Fibroblast of upper back skin (primary cell): ENCODE measurements at places on chromosomes 1 and 21.
A peak's percentile ranks its signal among the peaks of the same experiment; 100 is the strongest.

DNA sequence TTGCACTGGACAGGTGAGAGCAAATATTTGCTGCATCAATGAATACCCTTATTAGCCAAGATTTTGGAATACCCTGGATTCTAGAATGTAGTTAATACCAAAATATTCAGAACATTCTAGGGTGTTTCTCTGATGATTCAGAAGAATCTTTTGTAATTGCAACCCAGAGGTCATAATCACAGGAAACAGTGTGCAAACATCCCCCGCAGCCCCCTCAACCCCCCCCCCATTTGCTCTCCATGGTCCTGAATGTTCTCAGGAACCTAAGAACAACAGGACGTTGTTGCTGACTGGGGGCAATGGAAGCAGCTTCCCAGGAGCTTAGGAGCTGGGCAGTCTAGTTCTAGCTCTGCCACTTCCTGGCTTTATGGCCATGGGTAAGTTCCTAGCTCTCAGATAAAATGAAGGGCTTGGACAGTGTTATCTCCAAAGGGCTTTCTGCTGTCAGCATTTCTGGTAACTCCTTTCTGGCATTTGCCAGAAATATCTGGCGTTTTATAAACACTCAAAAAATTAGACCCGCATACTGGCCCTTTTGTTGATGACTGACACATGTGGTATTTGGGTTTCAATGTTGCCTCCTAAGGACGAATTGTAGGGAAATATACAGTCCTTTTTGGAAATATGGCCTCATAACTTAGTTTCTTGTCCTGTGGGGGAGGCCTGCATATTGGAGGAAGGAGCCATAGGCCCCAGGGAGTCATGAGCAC is 178.6 kb downstream of the RRAGC start:
- peak; percentile 4 for DNase-seq

- peak; percentile 69 for DNase-seq
Measured at GRCh38 chr1:78491451-78492071, 787 bp downstream of the PTGFR start.

GRCh38 chr1:64623750-64624191 is 121.1 kb upstream of the RAVER2 start:
- DNase-seq: peak; percentile 93

DNA sequence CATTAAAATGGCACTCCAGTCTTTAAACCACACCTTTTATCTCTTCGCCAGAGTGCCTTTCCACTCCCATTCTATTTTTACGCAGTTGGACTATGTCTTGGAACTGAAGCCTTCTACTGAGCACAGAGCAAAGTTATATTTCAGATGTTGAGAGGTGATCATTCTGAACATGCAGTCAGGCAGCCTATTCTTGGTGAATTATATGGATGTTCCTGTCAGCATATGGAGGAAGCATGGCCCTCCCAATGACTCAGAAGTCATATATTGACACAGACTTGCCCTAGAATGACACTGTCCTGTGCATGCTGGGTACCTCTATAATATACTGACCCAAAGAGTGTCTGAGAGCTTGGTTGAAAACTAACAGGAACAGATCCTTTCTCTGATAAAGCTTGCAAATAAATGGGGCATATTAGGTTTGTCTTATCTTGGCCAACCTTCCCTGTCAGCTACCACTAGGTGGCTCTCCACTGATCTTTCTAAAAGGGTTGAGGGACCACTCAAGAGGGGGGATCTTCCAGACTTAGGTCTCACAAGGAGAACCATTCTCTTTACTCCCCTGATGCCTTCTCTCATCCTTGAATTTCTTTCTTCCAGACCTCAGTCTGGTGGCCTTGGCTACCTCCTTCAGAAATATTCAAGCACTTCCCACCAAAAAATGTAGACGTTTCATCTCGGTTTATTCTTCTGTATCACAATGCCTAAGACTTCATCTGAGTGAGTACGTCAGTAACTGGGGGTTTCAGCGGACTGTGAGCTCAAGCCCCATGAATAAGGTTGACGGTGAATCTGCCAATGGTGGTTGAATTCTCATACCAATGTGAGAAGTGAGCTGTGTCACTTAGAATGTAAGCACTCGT is 11.8 kb upstream of the ALG14 start:
- DNase-seq: peak; percentile 23

- DNase-seq: no peak
Measured at GRCh38 chr1:206887701-206888100, 9.5 kb upstream of the IL24 start.

- peak; percentile 42 for DNase-seq
Measured at GRCh38 chr1:110464340-110464739, 13.4 kb downstream of the PROK1 start.

DNA sequence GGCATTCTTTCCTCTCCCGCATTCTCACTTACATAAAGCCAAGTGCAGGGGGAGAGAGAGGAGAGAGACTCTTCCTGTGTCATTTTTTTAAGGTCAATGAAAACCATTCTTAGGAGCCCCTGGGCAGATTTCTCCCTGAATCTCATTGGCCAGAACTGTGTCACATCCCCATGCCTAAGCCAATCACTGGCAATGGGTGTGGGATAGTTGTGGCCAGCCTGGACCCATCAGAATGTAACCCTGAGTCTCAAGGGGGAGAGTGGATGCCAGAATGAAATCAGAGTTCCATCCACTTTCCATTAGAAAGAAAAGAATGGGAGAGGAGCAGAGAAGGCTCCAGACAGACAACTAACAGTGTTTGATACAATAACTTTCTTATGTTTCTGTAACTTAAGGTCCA is 31.2 kb upstream of the COQ8A start:
- DNase-seq: peak; percentile 1

GRCh38 chr1:30856260-30856790 is 52.2 kb downstream of the SDC3 start:
- peak; percentile 89 for DNase-seq
